ENCODE measurements at places on chromosomes 11 and 22.

DNA sequence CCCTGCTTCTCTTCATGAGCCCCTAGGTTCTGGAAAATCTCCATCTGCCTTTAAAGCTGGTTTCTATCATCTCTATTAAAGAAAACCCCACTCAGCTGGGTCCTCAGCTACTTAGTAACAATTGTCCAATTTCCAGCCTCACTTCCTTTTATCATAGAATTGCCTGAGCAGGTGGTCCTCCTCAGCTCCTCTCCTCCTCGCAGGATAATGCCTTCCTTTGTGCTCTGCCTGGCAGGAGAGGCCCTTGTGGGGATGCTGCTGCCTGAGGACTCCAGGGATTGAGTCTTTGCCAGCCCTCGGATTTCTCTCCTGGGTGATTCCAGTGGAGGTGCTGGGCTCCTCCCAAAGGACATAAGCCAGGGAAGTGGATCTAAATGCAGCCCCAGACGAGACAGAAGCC, 448.3 kb downstream of the INSC start:
- DNase-seq: no peak

DNA sequence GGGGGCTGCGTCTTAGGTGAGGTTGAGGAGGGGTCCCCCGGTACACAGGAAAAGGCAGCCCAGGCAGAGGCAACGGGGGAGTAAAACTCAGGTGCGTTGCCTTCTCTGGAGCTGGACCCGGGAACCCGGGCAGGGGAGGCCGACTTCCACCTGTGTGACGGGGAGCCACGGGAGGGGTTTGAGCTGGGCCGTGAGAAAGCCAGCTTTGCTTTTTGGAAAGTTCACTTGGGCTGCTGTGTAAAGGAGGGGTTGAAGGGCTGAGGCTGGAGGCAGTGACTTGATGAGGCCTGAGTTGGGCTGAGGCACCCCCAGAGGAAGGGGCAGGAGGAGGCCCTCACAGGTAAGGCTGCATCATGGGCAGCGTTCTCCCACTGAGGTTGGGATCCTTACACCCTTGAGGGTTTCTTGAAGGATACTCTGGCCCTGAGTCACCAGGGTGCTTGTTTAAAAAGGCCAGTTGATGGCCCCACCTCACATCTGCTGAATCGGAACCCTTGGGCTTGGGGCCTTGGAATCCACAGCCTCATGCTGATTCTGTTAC, 47.2 kb downstream of the CHRDL2 start:
- DNase-seq: no peak

GRCh38 chr11:125373426-125374391, 122.4 kb downstream of the FEZ1 start:
- no peak for DNase-seq

DNA sequence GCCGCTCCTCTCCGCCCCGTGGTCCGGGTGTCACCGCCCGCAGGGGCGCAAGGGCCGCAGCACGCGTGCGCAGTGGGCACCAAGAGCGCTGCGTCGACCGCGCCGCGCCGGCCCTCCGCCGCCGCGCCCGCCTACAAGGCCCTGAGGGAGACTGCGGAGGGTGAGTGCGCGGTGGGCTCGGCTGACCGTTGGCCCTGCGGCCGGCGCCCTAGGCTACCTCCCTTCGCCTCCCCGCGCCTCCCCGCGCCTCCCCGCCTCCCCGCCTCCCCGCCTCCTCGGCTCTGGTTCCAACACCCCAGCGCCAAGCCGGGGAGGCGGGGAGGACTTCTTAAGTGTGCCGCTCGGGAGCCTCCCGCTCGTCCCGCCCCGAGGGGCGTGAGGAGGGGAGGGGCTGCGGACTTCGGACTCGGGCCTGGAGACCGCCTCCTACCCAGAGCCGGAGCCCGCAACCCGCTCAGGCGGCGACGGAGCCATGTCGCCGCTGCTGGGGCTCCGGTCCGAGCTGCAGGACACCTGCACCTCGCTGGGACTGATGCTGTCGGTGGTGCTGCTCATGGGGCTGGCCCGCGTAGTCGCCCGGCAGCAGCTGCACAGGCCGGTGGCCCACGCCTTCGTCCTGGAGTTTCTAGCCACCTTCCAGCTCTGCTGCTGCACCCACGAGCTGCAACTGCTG, at the start of gene AQP11:
Gene AQP11, plus strand, starts transcription at position 433 of the 673 bp plus-strand sequence. Its CDS starts 40 bp downstream, at position 473.
- peak; percentile 92 for DNase-seq

DNA sequence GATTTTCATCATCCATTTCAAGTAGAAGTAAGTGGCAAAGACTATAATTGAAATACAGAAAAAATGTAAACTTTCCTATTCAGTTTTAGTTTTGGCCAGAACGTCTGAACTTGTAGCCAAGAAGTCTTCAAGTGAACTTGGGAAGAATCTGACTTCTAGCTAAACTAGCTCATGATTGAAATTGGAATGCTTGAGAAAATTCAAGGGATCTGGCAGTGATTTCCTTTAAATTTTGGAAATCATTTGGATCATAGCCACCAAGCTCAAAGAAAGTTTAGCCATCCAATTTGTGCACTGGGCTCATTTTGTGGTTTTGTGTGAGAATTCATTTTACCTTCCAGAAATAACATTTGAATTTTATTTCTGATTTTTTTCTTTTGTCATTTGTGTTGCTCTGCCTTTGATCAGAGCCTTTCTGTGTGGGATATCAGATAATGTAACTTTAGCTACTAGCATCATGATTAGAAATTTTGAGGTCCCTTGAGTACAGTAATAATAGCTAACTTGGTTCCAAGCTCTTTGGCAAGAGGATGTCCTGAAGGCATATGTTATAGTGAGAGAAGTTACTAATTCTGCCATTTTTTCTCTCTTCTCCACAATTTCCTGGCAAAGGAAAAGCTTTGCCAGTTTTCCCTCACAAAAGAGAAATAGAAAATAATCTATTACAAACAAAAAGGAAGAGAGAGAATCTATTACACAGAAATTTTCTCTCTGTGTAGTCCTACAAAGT, 2123.7 kb upstream of the RAG2 start:
- DNase-seq: no peak

GRCh38 chr22:49749885-49750510, 77.7 kb downstream of the BRD1 start:
- DNase-seq: no peak

DNA sequence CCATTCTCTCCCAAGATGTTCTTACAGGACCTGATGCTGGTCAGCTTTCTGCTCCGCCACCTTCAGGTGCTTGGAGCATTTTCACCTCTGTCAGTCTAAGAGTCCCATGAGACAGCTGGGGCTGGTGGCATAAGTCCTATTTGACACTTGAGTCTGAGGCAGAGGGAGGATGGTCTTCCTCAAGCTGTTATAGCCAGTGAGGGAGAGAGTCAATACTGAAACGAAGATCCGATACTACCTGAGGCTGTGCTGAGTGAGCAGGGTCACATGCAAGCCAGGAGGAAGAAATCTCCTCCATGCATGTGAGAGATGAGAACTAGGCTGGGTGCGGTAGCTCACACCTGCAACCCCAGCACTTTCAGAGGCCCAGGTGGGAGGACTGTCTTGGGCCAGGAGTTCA, 5.6 kb downstream of the ZFPL1 start:
- no peak for DNase-seq

DNA sequence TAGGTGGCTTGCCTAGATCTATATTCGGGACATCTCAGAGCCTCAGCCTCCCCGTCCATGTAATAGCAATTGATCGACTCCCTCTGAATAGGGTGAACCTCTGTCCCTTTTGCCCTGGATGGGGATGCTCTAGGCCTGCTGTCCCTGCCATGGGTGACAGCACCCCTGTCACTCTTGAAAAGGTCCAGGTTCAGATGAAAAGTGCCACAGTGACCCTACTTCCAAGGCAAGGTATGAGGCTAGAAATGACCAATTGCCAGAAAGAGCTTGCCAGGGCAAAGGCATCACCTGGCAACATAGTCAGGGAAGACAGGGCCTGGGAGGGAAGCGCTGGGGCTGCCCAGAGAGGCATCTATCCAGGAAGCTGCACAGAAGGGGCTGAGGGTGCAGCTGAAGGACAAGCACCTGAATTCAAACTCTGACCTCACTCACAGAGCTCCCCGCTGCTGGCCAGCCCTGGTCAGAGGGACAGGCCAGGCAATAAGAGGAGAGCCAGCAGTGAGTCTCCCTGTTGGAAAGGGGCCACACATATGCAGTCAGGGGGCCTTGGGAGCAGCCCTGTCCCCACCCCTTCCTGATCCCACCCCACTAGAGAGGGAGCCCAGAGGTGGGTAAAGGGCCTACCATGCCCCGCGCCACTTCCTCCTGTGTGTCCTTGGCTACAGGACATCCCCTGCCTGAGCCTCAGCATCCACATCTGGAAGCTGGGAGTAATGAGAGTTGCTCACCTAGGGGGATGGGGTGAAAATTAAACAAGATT, 9.0 kb upstream of the APOBEC3A start:
- DNase-seq: no peak

GRCh38 chr11:65546217-65546958, 11.8 kb downstream of the LTBP3 start:
- DNase-seq: peak; percentile 96

DNA sequence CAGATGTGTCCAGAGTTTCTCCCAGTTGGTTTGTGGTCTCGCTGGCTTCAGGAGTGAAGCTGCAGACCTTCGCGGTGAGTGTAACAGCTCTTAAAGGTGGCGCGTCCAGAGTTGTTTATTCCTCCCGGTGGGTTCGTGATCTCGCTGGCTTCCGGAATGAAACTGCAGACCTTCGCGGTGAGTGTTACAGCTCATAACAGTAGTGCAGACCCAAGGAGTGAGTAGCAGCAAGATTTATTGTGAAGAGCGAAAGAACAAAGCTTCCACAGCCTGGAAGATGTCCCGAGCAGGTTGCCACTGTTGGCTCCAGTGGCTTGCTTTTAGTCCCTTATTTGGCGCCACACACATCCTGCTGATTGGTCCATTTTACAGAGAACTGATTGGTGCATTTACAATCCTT, 1.8 kb upstream of the PGA3 start:
- no peak for DNase-seq

GRCh38 chr11:19905280-19905853, 192.7 kb downstream of the NAV2 start:
- no peak for DNase-seq

DNA sequence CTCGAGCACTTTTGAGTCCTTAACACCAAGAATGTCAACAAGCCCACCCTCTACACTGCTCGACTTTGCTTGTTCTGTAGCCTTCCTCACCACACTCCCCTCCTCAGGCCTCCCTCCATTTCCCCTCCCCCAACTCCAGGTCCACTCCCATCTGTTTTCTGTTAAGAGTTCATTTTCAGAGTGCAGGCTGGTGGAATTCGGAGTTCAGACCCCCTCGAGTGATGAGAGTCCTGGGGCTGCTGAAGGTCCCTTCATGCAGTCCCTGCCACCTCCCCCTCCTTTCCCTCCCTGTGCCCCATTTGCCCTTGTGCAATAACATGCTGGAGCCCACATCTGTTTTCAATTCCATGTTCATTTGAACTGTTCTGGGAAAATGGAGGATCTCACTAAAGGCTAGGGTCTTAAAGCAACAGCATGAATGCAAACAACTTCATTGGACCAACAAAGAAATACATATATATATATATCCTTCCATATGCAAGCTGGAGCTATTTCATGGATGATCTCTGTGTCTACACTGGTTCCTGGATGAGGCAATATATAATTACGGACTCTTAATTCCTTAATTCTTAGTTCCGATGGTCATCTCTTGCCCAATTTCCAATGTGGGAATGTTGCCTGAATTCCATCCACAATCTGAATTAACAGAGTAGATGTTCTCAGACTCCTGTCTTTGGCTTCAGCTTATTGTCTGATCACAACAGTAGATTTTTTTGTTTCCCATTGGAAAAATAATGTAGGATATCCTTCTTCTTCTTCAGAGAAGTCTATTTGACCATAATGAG, 340.4 kb downstream of the ETS1 start:
- no peak for DNase-seq

- no peak for DNase-seq
Measured at GRCh38 chr22:46114518-46115387, 35.6 kb upstream of the PPARA start.

DNA sequence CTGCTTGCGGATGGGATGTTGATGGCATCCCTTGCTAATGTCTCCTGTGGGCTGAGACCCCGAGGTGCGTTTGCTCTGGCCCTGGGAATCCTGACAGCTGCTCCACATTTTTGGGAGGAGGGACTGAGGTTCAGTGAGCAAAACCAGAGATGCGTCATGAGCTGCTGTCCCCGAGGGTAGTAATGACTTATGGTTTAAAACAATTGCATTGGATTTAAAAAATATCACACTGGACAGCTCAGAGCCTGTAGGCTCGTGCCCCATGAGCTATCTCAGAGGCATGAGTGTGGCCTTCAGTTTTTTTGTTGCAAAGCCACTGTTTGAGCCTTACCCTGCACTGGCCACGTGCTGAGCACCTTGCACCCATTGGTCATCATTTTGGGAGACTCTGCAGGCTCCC, 20.9 kb upstream of the PARVG start:
- no peak for DNase-seq

GRCh38 chr11:13287036-13287435, 9.4 kb downstream of the BMAL1 start:
- no peak for DNase-seq

- no peak for DNase-seq
Measured at GRCh38 chr11:1450949-1451710, 35.4 kb downstream of the MOB2 start.

DNA sequence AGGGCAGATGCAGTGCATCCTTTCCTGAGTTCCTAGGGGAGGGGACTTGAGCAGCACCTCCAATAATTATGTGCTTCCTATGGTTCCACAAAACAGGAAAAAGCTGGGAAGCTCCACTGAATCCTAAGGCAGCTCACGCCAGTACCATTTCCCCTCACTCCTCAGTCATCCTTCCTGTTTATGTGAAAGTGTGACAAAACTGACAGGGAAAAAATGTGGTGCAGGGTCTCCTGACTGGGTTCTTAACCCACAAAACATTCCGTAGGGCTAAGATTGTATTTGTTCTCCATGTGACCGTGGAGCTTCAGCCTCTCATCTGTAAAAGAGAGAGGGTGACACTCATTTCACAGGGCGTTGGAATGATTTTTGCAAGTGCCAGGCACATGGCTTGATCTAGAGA, 12.2 kb upstream of the LYVE1 start:
- no peak for DNase-seq

GRCh38 chr22:38745676-38746460, 9.9 kb downstream of the SUN2 start:
- DNase-seq: no peak

Data from H9 (cell line).